Activated naive CD4-positive, alpha-beta T cell (primary cell): ENCODE measurements at places on chromosomes 12 and 14.
A peak's percentile ranks its signal among the peaks of the same experiment; 100 is the strongest.

- DNase-seq = no peak
Observed at GRCh38 chr14:61866932-61867920, 105.0 kb downstream of the SNAPC1 start.

- DNase-seq = no peak
Observed at GRCh38 chr12:69987579-69988091, 162.6 kb downstream of the MYRFL start.

DNA sequence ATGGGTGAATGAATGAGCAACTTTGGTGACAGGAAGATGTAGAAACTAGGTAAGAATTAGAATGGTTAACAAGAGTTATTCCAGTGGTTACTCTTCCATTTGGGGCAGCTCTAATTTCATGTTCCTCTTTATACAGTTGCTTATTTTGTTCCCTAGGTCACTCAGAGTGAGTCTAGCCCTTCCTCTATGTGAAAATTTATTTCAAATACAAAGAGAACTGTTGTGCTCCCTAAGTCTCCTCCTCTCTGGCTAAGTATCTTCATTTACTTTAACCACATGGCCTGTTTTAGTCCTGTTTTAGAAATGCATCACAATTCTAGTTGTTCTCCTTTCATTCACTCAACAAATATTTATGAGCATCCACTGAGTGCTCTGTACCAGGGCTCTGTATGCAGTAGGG is 51.1 kb upstream of the HIF1A start:
- DNase-seq = no peak

DNA sequence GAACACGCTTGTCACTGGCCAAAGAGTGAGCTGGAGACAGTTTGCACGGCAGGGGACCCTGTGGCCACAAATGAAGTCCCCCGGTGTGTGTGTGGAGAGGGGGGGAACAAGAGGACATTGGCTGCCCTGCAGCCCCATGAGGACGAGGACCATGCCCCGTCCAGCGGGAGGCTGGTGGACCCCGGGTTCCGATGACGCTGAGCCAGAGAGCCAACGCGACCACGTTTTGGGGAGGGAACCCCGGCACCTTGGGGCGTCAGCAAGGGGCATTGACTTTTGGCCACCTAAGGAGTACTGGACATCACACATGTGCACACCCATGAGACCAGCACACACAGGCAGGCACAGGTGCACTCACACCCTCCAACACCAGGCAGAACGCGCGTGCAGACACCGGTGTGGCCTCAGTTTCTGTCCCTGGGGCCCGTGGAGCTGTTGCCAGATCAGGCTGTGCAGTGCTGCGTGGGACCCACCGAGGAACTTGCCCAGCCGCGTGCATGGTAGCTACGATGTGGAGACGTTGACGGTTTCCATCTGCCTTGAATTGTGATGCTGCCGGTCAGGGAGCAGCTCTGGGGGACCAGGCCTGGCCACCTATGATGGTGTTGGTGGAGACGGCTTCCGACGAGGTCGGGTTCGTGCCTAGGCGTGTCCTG is 26.5 kb downstream of the NOC4L start:
- no peak for DNase-seq

GRCh38 chr14:59161561-59162175 is 26.8 kb upstream of the DAAM1 start:
- no peak for DNase-seq

DNA sequence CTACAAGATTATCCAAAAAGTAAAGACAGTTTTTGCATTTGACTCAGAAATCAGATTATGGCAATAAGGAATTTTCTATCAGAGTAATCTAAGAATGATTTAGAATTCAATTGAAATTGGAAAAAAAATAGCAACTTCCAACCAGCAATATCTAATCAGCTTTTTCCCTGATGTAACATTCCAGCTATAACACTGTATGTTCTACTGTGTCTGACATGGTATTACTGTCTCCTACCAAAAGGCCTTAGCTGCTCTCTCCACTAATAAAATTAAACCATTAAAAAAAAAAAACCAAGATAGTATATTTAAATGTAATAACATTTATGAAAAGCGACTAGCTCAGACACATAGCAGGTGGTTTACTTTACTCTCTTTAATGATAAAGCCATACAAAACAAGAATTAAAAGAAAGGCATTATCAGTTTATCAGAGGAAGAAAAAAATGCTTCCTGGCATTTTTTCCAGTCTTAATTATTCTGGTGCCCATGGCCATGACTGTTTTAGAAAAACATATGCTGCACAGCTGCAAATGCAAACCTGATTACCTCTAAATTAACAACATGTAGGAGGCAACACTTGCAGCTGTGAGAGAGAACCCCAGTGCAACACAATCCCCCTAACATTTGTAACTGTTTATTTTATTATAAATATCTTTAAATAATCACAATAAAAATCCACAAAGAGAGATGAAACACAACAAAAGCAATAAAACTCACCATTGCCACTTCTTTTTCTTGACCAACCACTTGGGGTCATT is 28.8 kb downstream of the PHLDA1 start:
- DNase-seq = no peak

GRCh38 chr12:2300168-2300567 is 247.4 kb downstream of the CACNA1C start:
- DNase-seq = no peak

- peak; percentile 9 for DNase-seq
Observed at GRCh38 chr14:74459289-74459946, 33.4 kb upstream of the SYNDIG1L start.

DNA sequence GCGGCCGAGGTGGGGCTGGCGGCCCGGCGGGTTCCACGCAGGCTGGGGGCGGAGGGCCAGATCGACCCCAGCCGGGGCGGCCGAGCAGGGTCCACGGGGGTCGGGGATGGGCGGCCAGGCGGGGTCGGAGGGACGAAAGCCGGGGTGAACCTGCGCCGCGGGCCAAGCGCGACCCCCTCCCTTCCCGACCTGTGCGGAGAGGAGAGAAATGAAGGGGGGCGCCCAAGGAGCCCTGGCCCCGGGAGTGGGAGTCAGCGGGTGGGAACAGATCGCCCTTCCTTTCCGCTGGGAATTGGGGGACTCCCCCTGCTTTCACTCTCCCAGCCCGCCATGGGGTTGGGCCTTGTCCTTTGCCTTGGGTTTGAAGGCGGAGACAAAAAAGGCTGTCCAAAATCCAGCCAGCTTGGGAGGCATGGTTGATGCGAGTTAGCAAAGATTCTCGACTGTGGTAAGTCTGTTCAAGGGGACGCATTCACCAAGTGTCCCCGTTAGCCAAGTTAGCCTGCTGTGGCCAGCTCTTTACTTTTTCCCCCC is 559 bp upstream of the CKAP4 start:
- no peak for DNase-seq

DNA sequence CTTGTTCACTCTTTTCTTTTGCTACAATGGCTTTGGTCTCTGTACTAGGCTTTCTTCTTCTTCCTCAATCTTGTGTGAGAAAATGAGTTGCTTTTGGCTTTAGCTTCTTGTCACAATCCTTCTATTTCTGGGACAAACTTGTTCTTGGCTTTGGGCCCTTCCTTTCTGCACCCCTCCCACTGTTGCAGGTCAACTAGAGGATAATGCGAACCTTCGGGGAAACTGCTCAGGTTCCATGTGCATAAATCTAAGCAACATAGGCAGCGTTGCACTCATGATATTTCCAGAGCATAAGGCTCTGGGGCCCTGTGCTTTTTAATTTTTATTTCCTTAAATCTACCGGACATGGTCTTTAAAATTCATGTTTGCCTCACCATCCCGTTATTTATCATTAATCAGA is 89.8 kb upstream of the LRIG3 start:
- no peak for DNase-seq

DNA sequence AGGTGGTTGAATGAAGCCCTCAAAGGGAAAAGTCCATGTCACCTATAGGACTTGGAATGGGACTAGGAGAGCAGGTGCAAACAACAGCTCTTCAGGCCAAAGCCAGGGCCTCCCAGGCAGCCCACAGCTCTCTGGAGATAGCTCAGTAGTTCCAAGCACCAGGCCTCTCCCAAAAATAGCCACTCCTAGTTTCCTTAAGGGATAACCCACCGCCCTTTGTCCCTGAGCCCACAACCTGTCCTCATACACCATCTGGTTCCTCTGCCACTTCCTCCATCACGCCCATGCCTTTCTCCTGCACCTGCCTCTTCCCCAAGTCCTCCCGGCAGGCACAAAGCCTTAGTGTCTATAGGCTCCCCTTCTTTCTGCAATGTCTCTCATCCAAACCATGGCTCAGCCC is 2.1 kb downstream of the RAB15 start:
- no peak for DNase-seq

GRCh38 chr12:40953076-40953475 is 235.0 kb upstream of the PDZRN4 start:
- no peak for DNase-seq

DNA sequence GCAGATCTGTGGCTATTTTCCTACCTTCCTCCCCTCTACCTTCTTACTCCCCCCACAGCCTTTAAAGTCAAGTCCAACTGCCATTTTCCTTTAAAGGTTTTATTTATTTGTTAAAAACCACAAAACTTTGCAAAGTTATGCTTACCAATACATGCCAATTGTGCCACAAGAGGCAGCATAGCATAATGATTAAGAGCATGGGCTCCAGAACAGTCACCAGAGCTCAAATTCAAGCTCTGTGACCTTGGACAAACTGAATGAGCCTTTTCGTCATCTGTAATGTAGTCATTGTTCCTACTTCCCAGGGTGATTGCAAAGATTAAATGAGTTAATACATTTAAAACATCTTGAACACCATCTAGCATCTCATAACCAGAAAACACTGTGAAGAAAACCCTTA is 13.0 kb upstream of the FMNL3 start:
- no peak for DNase-seq

GRCh38 chr14:102917469-102918211 is 4.8 kb upstream of the AMN start:
- no peak for DNase-seq

GRCh38 chr12:25829192-25829591 is 129.3 kb upstream of the RASSF8 start:
- DNase-seq = no peak

GRCh38 chr14:20440882-20441281 is 4.9 kb upstream of the KLHL33 start:
- no peak for DNase-seq

DNA sequence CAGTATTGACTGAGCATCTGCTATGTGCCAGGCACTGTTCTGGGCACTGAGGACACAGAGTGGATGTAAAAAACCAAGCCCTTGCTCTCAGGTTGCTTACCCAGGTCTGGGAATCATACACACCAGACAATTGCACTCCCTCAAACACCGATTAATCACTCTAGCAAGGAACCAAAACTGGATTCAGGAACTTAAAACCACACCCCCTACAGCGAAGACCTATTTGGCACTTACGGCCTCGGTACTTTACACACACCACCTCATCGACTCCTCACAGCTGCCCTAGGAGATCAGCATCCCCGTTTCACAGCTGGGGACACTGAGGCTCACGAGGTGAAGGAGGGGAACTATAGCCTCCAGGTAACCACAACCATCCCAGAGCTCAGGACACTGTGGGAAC is 1.6 kb downstream of the GLTP start:
- DNase-seq = no peak

DNA sequence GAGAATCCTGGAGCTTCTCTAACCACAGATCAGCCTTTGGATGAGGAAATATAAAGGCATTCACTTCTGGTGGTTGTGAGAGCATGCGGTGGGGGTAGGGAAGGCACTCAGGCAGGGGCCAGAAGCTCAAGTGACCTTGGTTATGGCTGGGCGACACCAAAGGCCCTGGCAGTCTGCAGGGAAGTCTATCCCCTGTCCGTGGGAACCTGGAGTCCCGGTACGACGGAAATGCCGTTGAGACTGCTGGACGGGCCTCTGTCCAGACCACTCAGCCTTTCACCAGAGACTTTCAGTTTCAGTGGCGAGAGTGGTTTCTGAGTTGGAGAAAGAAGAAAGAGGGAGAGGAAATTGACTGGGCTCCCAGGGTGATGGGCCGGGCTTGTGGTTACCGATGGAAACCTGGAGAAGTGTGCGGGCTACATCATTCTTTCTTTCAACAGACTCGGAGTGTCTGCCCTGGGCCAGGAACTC is 20.9 kb downstream of the ISCA2 start:
- no peak for DNase-seq

- DNase-seq = no peak
Observed at GRCh38 chr12:121255433-121255832, 41.1 kb downstream of the CAMKK2 start.

- DNase-seq = no peak
Observed at GRCh38 chr12:29133680-29134079, 15.4 kb upstream of the FAR2 start.

GRCh38 chr12:124551268-124552144 is 15.9 kb downstream of the NCOR2 start:
- DNase-seq = no peak

- DNase-seq = no peak
Observed at GRCh38 chr12:131052929-131053328, 99.2 kb downstream of the ADGRD1 start.

- DNase-seq = no peak
Observed at GRCh38 chr12:108843187-108843586, 14.2 kb downstream of the SSH1 start.

- no peak for DNase-seq
Observed at GRCh38 chr12:12582193-12582881, 19.7 kb upstream of the DUSP16 start.

- DNase-seq = no peak
Observed at GRCh38 chr12:26530461-26530860, 302.5 kb downstream of the ITPR2 start.
